ENCODE measurements at places on chromosomes 13 and 19.

DNA sequence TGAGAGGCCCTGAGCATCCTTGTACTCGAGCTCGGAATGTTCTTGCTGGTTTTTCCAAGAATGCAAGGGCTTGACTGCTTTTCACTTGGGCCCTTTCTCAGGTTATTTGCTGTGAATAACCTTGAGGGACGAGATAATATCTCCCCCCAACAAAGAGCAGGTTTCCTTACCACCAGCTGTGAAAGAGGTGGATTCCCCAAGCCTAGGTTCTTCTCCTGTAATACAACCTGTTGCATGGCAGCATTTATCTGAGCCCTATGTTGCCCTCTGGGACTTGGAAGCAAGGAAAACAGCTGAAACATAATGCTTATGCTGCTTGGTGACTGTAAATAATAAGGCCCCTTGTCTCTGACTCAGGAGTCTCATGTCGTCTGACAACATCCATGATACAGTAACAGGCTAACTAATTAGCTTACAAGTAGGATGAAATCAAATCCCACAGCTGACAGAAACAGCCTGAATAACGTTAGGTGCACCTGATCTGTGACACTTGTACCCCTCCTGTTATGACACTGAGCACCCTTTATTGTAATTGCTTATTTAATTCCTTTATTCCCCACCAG lies 43.6 kb upstream of the RCBTB2 start:
- DNase-seq: no peak

DNA sequence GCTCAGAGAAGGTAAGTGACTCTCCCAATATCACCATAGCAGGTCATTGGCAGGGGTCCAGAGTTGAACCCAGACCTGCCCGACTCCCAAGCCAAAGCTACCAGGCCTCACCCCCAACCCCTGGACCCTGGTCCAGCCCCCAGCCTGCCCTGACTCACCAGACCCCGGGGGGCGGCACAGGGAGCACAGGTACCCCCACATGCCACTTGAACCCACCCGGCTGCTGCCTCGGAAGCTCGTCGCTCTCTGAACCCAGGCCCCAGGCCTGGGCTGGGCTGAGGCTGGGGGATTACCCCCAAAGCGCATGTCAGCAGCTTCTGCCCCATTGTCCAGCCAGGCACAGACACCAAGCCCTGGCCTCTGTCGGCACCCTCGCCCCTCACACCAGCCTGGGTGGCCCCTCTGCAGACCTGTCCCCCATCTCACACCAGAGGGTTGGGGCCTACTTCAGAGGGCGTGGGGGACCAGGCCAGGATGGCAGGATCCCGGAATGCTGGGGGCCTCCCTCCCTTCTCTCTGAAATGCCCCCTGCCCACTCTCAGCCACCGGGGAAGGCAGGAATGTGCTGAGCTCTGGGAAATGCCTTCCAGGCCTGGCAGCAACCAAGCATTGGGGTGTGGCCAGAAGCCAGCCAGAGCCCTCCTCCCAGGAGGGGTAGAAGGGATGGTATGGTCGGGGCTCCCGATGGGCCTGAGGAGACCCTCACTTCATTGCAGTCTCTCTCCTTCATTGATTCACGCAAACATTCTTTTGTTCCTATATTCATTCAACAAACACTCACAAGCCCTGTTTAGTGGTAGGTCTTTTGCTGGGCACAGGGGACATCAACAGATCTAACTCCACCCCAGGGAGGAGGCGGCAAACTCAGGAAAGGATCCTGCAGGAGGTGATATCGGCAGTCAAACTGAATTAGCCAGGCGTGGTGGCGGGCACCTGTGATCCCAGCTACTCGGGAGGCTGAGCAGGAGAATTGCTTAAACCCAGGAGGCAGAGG lies 1.7 kb upstream of the PRX start:
- DNase-seq: no peak

- no peak for DNase-seq
These were observed 26.9 kb downstream of the RAP2A start for GRCh38 chr13:97460853-97461252.

DNA sequence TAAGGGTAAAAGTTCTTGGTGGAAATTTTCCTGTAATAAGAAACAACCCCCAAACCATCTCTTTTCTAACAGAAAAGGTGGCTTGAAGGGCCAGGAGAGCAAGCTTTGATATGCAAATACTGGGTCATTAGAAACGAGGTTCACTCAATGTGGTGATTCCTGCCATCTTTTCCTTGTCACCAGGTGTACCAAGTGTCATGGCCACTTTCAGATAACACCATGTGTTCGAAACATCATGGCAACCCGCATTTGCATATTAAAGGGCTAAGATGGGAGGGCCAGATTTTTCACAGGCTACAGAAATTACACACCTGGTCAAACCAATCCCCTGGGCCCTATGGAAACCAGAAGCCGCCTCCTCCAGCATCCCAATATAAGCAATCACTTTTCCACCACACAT lies 15.3 kb downstream of the LGALS16 start:
- DNase-seq: no peak

- no peak for DNase-seq
These were observed 2.8 kb upstream of the RAX2 start for GRCh38 chr19:3774621-3775373.
